ENCODE measurements at places on chromosomes 16 and 17.

GRCh38 chr16:1375741-1376410, 24.1 kb downstream of the GNPTG start:
- no peak for DNase-seq

DNA sequence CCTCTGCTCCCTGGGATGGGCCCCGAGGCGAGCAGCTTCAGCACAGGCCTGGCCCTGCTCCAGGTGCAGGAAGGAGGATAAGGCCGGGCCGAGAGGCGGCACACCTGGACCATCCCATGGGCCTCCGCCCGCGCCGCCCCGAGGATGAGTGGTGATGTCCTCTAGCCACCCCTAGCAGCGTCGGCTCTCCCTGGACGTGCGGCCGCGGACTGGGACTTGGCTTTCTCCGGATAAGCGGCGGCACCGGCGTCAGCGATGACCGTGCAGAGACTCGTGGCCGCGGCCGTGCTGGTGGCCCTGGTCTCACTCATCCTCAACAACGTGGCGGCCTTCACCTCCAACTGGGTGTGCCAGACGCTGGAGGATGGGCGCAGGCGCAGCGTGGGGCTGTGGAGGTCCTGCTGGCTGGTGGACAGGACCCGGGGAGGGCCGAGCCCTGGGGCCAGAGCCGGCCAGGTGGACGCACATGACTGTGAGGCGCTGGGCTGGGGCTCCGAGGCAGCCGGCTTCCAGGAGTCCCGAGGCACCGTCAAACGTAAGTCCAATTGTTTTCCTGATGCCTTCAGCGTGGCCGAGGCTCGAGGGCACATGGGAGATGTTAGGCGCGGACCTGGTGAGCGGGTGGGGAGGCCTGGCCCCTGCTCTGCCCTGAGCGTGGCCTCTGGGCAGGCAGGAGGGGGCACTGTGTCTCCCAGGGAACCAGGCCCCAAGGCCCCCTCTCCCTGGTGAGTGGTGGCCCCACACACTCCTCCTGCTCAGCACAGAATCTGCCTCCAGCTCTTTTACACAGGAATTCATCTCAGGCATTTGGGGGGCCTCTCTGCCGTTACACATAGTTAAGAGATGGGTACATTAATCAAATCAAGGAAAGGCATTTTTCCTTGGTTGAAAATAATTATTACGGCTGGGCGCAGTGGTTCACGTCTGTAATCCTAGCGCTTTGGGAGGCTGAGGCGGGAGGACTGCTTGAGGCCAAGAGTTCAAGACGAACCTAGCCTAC, 855 bp downstream of the TMEM204 start:
- no peak for DNase-seq

GRCh38 chr17:55540414-55541091, 29.3 kb upstream of the SMIM36 start:
- no peak for DNase-seq

DNA sequence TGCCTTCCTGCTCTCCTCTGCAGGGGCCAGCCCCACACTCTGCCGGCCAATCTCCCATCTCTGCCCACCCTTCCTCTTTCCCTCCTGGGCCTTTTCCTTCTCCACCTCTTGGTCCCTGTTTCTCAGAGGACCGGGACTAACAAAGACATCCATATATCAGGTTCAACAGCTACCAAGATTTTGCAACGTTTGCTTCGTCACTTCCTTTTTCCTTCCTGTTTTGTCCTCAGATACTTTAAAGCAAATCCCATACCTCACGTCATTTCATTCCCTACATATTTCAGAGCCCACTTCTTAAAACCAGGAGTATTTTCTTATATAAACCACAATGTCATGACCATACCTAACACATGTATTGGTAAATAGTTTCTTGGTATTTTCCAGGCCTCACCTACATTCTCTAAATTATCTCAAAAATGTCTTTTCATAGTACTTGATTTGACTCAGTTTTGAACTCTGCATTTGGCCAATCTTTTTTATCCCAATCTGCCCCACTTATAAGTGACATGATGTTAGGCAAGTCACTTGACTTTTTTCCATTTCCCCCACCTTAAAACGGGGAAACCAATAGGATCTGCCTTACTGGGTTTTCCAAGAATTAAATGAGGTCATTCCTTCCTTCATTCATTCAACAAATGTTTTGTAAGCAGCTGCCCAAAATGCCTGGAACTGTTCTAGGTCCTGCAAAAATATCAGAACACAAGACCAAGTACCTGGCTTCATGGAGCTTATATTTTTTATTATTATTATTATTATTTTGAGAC, 7.2 kb upstream of the USP10 start:
- no peak for DNase-seq

- no peak for DNase-seq
These were observed 10.8 kb upstream of the RIPOR1 start for GRCh38 chr16:67517661-67518423.

DNA sequence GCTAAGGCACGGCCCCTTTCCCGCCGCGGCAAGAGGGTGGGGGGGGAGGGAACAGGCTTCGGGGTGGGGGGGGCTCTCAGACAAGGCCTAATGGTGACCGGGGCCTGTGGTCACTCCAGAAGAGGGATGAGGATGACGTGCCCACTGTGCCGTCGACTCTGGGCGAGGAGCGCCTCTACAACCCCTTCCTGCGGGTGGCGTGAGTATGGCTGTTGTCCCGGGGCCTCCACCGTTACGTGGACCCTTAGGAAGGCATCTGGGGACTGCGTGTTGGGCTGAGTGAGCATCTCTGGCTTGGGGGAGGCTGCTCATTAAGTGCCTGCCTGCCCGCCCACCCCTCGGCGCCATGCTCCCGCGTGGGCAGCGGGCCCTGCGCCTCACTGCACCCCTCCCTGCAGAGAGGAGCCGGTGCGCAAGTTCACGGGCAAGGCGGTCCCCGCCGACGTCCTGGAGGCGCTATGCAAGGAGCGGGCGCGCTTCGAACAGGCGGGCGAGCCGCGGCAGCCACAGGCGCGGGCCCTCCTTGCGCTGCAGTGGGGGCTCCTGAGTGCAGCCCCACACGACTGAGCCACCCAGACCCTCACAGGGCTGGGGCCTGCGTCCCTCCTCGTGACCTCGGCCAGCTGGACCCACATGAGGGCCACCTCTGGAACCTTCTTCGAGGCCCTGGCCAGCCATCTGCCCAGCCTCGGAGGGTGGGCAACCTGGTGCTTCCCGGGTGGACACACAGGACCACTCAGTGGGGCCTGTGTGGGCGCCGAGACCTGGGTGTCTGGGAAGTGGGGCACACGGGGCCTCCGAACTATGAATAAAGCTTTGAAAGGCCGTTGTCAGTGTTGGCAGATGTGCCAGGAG, 2.2 kb downstream of the HAGHL start:
- DNase-seq = no peak

- no peak for DNase-seq
These were observed 393.0 kb downstream of the HAPSTR1 start for GRCh38 chr16:9484426-9484825.

Data from activated T-cell treated with anti-CD3 and anti-CD28 coated beads, Interleukin-2, amount 50 U/mL, for 4 hours (primary cell).